Esophagus squamous epithelium (tissue), 5 donors: ENCODE measurements at places on chromosomes 2 and 18.

- no peak for DNase-seq
Measured at GRCh38 chr2:108407864-108408729, 30.3 kb downstream of the SULT1C4 start.

- no peak for DNase-seq
Measured at GRCh38 chr18:65942104-65942503, 191.3 kb downstream of the CDH7 start.

DNA sequence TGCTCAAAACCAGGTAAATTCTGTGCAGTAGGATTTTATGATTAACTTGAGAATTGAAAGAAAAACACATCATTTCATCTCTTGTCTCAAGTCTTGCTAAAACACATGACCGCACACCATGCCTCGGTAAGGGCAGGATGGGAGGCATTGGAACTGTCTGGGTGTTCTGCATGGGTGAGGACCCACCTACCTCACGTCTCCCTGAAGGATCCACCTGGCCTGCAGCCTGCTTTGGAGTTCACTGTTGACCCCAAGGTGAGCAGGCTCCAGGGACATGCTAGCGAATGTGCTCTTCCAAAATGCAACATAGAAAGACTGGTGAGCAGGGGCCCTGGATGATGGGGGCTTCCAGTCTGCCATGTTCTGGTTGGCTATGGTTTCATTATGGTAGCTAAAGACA lies 131.5 kb downstream of the NCK2 start:
- no peak for DNase-seq

- DNase-seq = no peak
Measured at GRCh38 chr2:71603311-71603811, 150.0 kb downstream of the DYSF start.

DNA sequence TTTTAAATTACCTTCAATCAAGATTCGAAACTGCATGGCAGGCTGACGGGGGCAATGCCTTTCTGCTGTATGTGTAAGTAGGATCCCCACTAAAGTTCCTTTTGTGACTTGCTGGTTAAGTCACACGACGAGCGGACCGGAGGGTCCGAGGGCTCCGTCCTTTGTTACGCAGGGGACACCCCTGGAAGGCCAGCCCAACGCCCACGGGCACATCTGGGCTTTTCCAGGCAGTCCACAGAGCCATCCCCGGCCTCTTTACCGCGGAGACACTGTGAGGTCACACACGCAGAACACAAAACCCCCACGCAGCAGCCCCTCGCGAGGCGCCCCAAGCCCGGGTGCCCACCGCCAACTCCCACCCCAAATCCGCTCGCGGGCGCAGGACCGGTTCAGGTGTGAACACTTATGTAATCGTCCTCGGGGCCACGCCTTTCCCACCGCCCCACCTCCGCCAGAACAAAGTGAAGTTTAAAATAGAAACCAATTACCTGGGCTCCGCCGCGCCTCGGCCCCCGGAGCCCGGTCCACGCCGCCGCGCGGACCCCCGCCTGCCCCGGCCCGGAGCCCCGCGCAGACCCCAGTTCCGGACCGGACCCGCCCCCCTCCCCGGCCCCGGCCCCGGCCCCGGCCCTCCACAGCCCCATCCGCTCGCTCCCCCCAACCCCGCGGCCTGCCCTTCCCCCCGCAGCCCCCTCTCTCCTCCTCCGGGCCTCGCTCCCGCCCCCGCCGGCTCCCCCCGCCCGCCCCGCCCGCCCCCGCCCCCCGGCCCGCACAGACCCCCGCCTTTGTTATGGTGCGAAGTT lies 4.2 kb downstream of the ZNF516 start:
- no peak for DNase-seq

GRCh38 chr2:156864753-156865152 lies 392.8 kb upstream of the GALNT5 start:
- DNase-seq = no peak

DNA sequence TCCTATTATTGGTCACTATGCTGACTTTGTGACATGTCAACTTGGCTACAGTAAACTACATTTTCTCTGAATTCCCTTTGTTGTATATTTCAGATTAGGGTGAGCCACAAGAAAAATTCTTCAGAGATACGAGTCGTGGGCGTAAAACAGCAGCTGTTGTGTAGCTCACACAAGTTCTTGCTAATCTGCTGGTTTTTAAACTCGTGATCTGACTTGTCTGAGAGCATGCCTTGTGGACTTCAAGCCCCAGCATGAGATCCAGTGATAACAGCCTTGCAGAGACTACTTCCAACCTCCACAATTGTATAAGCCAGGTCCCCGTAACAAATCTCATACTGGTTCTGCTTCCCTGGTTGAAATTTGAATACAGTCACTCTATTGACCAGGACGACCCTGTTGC lies 259.8 kb upstream of the LYPD1 start:
- DNase-seq = no peak

DNA sequence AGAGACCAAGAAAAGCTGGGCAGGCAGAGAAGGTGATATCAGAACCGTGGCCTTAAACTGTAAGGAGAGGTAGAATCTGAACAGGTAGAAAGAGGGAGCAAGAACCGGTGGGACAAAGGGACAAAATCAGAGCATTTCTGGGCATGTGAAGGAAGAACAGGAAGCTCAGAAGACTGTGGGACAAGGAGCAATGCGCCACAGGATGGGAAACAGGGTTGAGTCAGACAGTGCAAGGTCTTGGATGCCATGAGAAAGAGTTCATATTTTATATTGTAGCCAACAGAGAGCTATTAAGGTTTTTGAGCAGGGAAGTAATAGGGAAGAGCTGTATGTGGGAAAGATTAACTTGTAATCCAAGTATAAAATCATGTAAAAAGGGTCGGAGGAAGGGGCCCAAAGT lies 106.4 kb upstream of the UGP2 start:
- DNase-seq = no peak

DNA sequence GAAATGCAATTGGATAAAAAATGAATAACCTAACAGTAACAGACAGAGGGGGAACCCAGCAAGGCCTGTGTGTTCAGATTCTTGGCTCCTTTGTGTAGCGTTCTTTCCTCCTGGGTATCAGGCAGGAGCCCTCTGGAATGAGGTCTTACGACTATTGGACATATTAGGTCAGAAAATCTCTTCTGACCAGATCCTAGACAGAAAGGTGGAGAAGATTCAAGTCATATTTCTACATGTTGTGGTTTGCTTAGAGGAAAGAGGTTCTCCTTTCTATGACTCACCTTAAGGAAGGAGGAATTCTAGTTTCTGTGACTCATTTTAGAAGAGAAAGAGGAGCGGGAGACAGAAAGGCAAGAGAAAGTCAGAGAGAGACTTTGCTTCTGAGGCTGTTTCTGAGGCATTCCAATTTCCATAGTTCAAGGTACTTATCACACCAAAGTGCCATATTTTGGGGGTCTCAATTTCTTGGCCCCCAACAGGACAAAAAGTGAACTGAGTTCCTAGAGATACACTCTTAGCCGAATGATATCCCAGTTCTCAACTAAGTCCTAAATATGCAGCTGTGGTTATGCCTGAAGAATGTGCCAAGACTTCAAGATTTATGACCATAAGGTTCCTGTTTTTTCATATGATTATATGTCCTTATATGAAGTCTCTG lies 618.6 kb downstream of the ZEB2 start:
- no peak for DNase-seq

DNA sequence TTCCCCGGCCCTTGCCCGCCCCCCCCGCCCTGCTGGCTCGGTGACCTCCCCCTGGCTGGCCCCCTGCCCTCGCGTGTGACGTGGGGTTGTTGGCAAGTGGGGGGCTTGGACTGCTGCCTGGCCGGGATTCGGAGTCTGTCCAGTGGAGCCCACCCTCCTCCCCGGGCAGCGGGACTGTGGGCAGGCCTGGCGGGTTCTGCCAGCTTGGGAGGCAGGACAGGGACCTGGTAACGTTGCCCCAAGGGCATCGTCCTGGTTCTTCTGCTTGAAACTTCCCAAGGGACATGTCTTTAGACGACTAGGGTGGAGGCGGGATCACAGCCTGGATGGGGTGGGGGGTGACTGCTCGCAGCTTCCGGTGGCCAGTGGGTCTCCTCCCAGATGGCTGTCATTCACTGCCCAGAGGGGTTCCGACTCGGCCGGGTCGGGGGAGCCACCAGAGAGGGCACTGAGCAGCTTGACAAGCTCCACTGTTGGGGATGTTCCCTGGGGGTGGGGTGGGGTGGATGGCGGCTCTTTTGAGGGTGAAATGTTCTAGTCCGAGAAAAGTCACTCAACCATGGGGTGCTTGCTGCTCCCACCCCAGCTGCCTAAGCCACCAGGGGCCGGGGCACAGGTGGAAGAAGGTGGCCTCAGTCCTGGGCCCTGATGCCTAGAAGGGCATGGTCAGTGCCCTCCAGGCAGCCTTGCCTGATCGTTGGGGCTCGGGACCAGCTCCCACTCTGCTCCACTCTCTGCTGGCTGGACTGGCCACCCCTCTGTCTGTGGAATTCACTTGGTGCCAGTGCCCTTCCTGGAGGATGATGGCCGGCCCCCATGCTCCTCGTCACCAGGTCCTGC lies 4.3 kb upstream of the HS6ST1 start:
- no peak for DNase-seq

DNA sequence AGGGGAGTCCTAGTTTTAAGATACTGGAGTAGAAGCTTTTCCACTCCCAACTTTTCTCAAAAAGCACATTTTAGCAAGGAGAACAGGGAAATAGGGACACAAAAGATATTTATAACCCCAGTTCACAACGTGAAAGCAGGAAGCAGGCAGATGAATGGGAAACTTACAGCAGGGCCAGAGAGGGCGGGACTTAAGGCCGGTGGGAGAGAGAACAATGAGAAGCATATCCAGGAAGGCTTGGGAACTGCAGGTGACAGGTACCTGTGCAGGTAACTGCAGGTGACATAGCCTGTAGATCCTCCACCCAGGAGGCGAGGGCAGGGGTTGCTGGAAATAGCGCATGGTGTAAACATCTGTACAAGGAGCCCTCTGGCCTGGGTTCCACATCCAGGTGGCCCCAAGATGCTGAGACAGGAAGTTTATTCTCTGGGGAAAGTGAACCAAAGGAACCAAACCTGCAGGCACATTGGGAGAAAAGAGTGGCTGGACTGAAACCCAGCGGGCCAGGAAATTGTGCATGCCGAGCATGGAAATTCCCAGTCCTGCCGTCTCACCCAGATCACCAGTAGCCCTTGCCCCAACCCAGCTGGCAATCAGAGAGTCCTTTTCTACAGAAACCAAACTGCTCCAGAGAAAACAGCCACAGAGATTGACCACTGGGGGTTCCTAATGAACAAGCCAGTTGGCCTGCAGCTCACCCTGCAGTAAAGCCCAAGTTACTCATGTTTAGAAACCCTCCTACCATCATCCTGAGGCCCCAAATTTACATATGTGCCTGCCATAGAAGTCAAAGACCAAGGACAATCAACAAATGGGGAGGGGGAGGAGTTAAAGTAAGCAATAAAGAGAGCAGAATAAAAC lies 24.3 kb upstream of the COL6A3 start:
- no peak for DNase-seq

DNA sequence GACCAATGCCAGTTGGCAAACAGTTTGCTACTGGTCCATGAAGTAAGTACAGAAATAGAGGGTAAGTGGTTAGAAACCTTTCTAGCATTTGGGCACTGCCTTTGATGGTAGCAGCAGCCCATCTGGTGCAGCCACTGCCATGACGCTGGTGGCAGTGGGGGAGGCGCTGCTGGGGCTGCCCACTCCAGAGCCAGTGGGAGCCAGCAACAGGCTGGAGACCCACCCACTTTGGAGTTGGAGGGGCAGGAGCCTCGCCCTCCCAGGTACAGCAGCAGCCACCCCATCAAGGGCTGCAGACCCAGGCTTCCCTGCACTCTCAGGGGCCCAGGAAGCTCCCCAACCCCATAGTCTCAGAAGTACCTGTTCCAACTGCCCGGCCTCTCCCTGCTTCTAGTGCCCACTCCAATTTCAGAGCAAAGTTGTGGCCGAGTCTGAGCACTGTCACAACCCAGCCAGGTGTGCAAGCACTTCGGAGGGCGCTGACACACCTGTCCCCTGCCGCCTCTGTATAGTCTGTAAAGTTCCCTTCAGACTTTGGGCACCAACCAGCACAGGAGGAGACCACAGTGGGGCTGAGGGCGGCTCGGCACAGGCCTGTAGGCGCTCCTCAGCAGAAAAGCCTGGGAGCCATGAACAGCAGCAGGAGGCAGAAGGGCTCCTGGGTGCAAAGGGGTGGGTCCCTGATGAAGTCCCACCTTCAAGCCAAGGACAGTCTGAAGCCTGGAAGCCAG lies 125.6 kb upstream of the CCDC150 start:
- DNase-seq = no peak

DNA sequence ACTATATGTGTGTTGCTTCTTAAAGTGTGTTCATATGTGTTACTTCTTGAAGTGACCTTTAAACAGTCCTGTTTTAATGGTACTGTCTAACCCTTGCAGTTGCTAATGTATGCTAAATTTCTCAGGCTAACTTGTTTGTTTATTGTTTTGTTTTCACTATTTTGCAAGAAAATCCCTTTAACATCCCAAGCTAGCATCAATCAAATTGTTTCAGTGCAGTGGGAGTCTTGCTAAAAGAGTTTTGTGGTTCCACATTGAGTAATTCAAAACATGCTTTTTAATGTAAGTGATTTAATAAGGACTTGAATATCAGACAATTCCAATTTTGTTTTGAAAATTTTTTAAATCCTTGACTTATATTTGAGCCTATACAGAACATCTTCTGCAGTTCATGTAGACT lies 3.6 kb downstream of the SH3RF3 start:
- no peak for DNase-seq

- no peak for DNase-seq
Measured at GRCh38 chr2:134170294-134170693, 83.6 kb upstream of the MGAT5 start.

DNA sequence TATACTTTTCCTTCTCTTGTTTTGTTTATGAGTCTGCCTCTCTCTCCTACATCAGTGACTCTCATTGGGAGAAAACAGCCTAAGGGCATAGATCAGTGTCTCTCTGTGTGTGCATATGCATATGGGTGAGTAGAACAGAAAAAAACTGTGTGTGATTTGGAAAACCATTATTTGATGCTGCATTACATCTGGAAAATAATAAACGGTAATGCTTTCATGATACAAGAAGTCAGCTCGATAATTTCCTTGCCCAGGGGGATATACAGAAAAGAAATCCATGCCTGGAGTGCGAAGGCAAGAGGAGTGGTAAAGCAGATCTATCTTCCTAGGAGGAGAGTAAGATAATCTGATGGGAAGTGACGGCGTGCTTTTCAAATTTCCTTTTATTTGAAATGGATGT lies 221.5 kb upstream of the LYPD1 start:
- DNase-seq = no peak

DNA sequence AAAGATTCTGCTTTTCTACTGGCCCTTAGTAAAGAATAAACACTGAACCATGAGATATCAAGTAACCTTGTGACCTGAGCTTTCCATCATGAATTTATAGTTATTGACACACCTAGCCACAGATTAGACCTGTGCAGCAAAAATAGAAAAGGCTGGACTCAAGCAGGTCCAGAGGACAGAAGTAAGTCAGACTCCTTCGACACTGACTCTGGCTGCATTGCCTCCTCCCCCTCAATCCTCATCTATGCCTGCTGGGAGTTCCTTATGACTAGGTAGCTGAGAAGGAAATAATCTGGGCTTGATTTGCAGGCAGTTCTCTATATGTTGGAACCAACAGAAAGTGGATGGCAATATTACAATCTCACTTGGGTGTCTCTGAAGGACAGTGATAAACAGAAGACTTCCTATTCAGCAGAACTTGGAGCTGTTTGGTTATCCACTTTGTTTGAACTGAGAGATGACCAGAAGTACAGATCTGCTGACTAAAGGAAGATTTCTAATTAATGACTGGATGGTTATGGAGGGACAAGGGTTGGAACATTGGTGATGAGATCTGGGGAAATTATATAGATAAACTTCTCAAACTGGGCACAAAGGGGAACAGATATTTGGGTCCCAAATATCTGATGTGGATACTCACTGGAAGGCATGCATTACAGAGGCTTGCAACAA lies 39.4 kb downstream of the ARID5A start:
- no peak for DNase-seq

- DNase-seq = no peak
Measured at GRCh38 chr2:141554810-141555209, 576.0 kb downstream of the LRP1B start.
